Activated CD4-positive, CD25-positive, alpha-beta regulatory T cell treated with anti-CD3 and anti-CD28 coated beads, Interleukin-2, amount 50 U/mL, for 72 hours (primary cell): ENCODE measurements at places on chromosomes 4 and X.
A peak's percentile ranks its signal among the peaks of the same experiment; 100 is the strongest.

DNA sequence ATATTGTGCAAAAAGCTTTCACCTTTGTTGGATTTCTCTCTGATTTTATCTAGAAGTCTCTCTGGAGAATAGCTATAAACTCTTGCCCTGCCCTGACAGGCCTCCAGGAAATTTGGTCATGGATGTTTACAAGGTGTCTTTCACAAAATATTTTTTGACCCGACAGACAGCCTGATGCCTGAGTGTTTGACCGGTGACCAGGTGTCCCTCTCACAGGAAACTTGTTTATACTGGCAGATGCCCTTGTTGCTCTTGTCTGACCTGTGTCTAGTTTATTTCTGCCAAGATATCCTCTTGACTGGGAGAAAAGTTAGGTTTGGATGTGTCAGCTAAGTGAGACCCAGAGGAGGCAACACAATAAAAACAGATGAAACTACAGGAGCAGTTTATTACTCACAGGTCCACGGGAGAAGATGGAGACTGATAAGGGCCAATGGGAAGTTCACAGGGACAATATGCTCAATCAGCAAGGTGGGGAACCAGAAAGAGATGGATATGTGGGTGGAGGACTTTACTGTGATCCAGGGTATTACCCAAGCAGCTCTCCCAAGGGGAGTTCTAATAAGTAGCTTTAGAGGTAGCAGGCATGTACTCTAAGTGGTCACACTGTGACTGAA, 243.3 kb downstream of the ARAP2 start:
- no peak for DNase-seq

DNA sequence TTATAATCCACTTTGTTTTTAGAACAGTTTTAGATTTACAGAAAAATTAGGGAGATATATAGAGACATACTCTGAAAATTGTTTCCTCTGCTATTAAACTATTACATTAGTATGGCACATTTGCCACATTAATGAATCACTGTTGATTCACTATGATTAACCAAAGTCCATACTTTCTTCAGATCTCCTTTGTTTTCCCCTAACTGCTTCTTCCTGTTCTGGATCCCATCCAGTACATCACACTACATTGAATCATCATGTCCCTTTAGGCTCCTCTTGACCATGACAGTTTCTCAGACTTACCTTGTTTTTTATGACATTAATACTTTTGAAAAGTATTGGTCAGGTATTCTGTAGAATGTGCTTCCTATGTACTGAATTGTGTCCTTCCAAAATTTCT, 109.2 kb upstream of the EDNRA start:
- no peak for DNase-seq

- DNase-seq: no peak
Observed at GRCh38 chr4:174352061-174352819, 68.5 kb downstream of the CEP44 start.

- no peak for DNase-seq
Observed at GRCh38 chr4:7812231-7812857, 127.3 kb downstream of the AFAP1 start.

DNA sequence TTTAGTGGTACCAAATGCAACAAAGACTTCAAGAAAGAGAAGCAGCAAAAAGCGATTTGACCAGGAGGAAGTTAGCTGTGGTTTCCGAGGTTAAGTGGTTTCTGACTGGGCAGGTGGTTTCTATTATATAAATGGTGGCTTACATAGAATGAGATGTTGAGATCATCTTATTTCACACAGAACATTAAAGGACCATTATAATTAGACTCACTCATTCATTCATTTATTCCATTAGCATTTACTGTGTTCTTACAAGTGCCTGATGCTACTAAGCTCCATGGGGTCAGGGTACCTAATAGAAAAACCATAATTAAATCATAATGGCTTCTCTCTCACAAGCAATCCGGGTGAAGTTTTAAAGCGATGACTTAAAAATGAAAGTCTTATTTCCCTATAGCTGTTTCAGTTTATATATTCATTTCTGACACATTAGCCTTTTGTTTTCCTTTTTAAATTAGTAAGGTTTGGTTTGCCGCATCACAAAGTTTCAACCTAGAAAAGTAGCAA, 10.6 kb downstream of the TSPAN6 start:
- DNase-seq: no peak

- DNase-seq: no peak
Observed at GRCh38 chrX:13198056-13198761, 121.6 kb downstream of the ATXN3L start.

DNA sequence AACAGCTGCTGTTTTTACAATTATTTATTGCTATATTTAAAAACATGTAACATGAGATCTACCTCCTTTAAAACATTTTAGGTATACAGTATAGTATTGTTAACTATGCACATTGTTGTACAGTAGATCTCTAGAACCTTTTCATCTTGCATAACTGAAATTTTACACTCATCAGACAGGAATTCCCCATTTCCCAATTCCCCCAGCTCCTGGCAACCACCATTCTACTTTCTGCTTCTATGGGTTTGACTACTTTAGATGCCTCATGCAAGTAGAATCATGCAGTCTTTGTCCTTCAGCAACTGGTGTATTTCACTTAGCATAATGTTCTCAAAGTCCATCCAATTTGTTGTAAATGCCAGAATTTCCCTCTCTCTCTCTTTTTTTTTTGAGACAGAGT, 9.7 kb upstream of the LSM6 start:
- DNase-seq: no peak

DNA sequence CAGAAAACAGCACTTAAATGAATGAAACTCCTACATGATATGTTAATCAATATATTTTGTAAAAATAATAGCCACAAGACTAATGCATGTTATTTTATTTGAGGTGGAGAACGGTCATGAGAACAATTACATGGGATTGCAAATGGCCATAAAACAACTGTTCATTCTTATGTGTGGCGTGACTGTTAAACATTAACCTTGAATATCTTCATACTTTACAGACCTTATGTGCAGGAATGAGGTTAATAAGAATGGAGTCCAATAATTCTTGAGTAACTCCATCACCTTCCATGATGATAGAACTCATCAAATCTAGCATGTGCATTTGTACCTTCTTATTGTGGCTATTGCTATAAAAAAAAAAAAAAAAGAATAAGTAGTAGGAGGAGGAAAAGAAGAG, 55.3 kb downstream of the PDS5A start:
- DNase-seq: no peak

DNA sequence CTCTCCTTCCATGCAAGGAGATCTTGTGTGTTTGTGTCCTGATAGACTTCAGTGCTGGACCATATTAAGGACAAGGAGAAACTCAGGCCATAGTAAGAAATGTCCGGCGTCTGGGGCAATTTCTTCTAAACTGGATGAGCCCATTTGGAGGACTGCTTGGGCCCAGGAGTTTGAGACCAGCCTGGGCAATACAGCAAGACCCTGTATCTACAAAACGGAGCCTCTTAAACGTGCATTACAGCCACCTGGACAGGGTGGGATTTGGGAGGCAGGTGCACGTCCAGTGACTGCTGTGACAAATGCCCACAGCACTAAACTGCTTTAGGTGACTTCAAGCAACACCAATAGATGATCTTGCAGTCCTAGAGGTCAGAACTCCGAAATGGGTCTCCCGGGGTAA, 311.9 kb downstream of the DHRSX start:
- no peak for DNase-seq

- no peak for DNase-seq
Observed at GRCh38 chrX:137387646-137388045, 178.3 kb upstream of the ZIC3 start.

DNA sequence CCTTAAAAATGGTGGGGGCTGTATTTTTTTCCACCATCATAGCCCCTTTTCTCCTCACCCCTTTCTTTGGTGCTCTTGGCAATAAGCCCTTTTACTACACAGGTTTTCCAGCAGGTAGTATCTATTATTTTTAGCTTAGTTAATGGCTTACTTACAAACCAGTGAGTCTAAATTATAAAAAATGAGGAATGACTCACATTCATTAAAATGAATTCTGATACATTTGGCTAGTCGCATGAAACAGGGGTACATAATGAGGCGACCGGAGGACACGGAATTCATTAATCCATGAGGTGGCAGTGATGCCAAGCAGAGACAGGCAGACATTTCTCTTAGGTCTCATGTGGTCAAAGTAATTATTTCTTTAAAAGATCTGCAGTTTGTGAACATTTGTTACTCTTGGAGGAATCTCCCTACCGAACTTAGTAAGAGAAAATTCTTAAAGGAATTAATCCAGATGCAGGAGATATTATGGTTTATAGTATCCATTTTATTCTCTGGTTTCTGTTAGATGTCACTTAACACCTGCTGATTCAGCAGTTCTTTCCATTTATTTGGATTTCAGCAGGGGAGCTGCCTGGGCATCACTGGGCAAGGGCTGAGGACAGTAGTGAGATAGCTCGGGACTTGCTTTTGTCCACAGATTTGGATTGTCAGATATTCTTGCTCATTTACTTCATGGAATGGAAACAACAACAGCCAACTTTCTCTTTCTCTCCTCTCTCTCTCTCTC, 575.0 kb upstream of the NR3C2 start:
- no peak for DNase-seq

DNA sequence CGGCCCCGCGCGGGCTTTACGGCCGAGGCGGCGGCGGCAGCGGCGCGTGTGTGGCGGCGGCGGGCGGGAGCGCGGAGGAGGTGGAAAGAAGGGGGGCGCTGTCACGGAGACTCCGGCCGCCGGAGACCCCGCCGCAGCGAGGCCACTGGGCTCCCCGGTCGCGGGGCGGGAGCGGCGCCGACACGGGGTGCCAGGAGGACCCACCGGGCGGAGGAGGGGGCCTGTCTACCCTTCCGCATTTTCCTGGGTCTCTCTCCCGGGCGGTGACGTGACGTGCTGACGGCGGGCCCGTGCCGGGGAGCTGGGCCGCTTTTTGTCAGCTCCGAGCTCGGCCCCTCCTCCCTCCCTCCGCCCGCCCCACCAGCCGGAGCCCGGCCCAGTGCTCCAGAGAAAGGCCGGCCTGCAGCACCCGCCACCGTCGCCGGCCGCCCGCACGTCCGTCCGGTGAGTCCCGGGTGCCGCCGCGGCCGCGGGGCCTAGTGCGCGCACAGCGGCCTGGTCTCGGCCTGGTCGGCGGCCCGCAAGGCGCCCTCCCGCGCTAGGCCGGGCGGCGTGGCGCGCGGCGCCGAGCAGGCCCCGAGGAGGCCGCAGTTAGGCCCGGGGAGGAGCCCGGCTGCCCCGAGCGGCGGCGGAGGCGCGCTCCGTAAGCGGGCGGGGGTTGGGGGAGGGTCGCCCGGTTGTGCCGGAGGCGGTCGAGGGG, at the start of gene ZFX:
ZFX (plus strand) TSS at position 379 of the 700 bp plus-strand sequence. CDS start 23,014 bp downstream, outside the sequence.
- DNase-seq: peak; percentile 73

DNA sequence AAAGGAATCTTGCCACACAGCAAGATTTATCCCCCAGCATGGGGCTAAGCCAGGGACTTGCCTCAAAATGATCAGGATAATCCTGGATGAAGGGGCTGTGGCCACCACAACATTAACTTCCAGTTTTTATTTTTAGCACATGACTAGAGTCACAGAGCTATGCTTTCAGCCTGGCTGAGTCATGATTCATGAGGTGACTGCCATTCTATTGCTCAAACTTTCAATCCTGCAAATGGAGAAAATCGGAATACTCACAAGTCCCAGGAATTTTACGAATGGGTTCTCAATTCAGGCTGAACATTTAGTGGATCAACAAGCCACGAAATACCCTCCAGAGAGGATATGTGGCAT, 70.7 kb upstream of the HPGD start:
- DNase-seq: no peak

DNA sequence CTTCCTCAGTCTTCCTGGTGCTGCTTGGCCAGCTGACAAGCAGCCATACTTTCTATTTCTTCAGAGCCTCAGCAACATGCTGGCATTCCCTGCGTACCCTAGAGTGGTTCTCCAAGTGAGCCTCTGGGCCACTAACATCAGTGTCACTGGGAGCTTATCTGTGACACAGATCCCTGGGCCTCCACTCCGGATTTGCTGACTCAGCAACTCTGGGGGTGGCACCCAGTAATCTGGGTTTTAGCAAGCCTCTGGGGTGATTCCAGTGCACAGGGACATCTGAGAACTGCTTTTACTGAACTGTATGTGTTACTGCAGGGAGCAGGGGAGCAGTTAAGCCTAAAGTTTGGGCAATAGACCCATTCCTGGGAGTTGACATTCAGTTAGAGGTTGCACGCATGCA, 28.2 kb upstream of the HMGB3 start:
- DNase-seq: no peak

GRCh38 chr4:156779042-156779441, 192.6 kb downstream of the PDGFC start:
- no peak for DNase-seq

GRCh38 chrX:13808293-13808692, 8.6 kb downstream of the GPM6B start:
- DNase-seq: no peak

DNA sequence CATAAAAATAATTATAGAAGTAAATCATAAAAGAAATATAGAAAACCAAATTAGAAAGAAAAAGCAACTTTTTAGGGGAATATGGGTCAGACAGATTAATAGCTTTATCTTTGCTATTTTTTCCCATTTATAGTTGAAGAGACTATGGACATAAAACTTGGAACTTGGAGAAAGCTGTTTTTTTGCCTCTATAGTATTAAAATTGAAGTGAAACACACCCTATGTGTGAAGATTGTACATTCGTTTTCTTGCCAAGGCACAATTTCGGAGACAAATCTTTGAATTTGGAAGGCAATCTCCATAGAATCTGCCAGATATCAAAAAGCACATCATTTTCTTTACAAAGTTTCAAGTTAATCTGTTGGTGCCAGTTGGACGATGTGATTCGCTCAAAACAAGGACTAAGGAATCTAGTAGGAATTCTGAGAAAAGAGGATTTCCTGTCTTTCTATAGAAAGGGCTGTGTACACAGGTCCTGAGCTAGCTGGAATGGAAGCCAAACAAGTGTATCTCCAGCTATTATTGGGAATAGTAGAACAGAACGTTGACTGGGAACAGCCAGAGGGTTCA, 156.3 kb downstream of the SLC7A11 start:
- DNase-seq: no peak

- no peak for DNase-seq
Observed at GRCh38 chrX:72714478-72714916, 391 bp upstream of the PHKA1 start.

DNA sequence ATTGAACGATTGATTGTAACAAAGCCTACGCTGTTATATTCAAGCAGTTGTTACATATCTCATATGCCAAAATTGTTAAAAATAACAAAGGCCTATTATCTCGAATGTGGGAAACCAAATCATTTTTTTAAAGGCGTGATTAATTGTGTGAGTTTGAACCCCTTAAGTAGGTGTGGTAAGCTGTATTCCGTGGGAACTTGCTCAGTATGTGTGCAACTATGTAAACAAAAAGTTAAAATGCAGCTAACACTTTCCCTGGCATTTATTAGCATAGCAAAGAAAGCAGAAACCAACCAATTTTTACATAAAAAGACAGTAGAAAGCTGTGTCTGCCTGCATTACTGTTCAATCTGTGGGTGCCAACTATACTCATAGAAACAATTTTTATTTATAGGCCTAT, 166.0 kb upstream of the HAND2 start:
- no peak for DNase-seq

- DNase-seq: no peak
Observed at GRCh38 chrX:50458483-50458882, 12.1 kb downstream of the DGKK start.

- DNase-seq: no peak
Observed at GRCh38 chr4:123234955-123235354, 161.6 kb upstream of the SPRY1 start.

GRCh38 chr4:47187608-47188007, 156.2 kb downstream of the GABRB1 start:
- no peak for DNase-seq

GRCh38 chrX:138001226-138001625, 435.3 kb downstream of the ZIC3 start:
- DNase-seq: no peak

- DNase-seq: no peak
Observed at GRCh38 chr4:187469627-187470026, 525.9 kb upstream of the ZFP42 start.
